ENCODE measurements at places on chromosomes 7 and 10.

DNA sequence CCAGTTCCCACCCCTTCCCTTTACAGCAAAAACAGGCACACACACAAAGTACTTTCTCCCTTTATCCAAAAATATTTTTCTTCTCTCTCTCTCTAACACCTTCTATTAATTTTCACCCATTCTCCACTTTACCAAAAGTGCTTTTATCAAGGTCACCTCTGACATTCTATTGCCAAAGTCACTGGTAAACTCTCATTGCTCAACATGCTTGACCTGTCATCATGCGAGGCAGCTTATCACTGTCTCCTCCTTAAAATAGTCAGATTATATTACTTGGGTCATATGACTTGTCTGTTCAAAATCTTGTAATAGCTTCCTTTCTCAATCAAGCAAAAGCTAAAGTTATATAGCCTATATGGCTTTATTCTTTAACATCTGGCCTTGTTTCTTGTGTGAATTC, 28.6 kb downstream of the MACC1 start:
- DNase-seq, result no peak

DNA sequence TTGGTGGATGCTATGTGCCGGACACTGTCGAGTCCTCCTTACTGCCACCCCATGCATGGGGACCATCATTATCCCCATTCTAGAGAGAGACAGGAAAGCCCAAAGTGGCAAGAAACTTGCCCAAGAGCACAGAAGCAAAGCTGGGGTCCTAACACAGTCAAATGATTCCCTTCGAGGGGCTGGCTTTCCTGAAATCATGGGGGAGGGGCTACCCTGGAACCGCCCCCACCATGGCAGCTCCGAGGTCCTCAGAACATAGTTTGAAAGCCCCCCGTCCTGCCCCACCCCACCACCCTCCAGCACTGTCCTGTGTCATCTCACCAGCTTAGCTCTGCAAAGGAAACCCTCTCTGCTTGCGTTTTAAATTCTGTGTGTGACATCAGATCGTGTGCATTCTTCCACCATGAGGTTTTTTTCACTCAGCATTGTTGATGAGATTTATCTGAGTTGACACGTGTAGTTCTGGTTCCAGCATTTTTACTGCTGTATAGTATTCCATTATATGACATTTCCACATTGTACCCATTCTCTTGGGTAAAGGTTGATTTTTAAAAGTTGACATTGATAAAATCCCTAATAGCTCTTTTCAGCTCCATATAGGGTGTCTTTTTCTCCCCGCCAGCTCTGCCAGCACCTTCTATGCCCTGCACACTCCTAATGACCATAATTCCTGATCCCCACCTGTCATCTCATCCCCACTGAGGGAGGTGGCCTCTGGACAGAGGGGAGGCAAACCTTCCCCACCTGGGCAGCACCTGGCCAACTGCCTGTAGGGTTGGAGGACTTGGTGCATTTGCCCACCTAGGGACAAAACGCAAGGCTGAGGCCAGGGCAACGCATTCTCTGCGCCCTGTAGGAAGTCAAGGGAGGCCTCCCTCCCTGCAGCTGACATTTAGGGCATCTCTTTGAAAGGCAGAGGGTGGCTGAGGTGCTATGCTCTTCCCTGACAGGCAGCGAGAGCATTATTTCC, 100.2 kb upstream of the GPR26 start:
- no peak for DNase-seq

- no peak for DNase-seq
Measured at GRCh38 chr10:126417220-126417825, 29.0 kb upstream of the ADAM12 start.

DNA sequence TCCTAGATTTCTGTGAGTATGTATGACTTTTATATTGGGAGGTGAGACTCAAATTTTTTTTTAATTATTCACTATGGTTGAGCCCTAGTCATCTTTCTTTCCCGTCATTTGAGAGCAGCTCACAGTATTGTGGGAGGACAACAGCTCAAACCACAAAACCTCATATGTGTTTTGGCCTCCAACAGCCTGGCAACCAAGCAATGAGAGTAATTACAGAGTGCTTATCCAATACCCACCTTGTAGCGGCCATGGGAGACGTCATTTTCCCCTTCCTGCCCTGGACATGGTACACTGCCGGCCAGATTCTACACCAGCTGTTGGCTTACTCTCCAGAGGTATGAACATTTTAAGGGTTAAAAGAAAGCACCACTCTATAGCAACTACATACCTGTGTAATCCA, 49.1 kb downstream of the DOCK4 start:
- DNase-seq, result no peak

DNA sequence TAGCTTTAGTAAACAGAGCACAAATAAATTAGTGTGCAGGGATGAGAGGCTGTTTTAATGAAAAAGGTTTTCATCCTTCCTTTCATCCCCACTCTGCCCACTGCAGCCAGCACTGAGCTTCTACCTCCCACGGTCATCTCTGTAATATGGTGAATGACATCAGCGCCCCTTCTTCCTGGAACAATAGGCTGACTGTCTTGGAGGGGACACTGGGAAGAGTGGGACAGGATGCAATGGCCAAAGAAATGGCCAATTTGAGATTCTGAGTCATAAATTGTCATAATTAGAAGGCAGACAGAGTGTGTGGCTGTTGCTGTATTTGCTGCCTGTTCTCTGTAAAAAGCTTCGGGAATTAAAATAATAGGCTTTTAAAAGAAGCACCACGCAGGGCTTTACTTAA, 126.7 kb upstream of the CALN1 start:
- DNase-seq, result no peak

GRCh38 chr7:128174386-128174785, 66.7 kb upstream of the LEP start:
- no peak for DNase-seq

DNA sequence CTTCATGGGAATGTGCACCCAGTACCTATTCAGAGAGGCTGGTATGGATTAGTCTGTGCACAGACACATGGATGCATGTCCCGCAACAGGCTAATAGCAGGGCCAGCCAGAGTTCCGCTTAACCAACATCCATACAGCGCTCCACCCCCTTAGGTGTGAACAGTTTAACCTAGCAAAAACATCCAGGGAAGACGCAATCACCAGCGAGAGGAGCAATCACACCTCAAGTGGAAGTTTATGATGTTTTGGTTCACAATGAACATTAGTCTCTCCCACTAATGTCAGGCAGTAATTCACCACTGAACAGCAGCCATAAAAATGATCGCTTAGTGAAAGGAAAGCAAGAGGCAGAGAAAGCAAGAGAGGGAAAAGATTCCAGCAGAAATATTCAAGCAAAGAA, 91.1 kb downstream of the PLXNA4 start:
- no peak for DNase-seq

DNA sequence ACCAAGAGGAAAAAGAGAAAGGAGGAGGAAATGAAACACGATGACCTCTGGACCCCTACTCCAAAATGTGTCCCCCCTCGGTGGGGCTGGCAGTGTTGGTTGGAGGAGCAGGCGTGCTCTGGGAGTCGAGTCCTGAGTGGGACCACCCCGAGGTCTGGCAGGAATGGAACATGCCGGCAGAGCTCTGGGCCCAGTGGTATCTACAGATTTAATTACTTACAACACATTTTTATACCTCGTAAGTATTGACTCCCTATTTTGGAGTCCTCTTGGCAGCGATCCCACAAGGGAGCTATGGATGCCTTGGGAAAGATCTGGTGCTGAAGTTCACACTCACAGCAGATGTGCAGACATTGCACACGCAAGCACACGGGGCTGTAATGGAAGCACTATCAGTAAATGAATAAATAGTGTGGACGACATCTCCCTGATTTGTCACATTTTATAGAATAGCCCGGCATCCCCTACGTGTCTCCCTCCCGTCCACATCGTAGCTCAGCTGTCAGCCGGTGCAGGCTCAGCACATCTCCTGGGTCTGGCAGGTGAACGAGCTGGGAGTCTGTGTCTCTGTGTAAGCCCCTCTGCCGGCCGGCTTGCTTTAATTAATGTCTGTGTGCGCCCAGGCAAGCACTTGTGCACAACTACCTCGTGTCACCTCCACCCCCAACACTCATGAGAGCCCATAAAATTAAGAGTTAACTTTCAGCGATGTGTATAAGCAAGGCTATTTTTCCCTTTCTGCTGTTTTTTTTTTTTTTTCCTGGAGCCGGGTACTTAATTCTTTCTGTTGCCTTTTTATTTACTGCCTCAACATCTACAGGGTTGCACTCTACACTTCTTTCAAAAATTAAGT, 603.2 kb downstream of the LRMDA start:
- no peak for DNase-seq

DNA sequence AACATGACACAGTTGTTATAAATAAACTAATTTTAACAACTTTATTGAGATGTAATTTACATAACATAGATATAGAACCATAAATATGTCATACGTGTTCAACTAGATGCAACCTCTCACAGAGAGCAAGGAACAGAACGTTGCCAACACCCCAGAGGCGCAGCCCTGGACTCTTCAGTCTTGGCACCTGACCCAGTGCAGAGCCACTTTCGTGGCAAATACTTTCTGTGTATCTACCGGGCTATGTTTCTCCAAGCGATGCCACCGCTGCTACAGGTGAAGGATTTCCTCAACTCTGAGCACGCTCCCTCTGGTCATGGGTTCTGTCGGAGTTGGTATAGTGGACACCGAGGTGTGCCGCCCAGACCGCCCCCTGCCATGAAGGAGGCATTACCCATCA, 57.4 kb downstream of the TEX36 start:
- no peak for DNase-seq

DNA sequence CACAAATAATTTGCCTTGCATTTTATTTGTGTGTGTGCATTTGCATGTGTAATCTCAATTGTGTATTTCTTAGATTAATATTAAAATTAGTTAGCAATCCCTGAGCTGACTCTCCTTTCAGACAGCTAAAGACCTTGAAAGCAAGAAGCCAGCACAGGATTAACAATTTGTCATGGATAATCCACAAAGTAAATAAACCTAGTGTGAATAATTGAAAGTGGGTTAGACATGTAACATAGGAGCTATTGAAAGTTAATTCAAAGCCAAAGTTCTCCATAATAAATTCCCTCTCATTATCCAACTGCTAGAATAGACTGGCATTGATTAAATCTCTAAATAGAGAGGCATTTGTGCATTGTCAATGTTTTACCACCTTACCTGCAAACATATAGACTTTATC, 326.1 kb downstream of the PLXDC2 start:
- no peak for DNase-seq

DNA sequence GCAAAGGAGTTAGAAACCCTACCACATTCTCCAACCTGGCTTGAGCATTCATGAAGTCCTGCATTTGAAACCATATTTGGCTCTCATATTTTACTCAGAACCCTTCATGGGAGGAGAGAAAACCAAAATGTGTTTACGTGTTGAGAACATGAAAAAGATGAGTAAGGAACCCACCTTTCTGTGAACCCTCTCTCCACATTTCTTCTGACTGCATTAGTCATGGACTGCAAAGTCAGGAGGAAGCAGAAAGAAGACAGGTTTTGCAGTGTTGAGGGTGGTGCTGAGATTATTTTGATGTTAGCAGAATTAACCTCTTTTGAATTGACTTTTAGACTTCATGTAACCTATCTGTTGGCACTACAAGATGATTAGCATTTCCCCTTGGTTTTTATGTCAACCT, 4.9 kb downstream of the IFIT1B start:
- DNase-seq, result no peak

DNA sequence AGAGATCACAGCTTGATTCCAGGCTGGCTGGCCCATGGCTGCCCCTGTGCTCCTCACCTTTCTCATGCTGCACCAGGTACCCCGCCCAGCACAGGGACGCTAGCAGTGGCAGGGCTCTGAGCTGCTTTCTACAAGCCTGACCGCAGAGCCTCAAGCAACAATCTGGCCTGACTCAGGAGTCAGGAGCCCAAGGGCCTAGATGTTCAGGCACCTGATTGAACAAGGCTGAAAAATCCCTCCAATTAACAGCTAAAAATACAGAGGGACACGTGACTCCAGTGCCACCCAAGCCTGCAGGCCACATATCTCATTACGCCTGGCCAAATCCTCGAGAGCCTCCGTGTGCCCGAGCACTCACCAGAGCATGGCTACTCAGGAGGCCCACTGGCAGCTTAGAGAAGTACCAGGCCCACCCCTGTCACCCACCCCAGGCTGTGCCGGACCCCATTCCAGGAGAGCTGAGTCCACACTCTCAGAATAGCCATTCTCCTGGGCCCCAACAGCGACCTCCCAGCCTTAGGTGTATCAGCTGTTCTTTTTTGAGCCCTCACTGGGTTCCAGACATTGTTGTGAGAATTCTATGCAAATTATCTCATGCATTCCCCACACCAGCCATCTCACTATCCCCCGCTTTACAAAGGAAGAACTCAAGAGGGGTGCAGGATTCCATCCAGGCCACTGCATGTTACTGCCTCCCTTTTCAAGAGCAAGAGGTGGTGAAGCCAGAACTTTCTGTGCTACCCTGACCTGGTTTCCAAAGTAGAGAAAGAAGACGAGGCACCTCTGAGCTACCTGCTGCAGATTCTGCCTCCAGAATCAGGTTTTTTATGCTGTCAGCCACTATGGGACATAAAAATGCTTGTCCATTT, 98.3 kb downstream of the COL13A1 start:
- no peak for DNase-seq

DNA sequence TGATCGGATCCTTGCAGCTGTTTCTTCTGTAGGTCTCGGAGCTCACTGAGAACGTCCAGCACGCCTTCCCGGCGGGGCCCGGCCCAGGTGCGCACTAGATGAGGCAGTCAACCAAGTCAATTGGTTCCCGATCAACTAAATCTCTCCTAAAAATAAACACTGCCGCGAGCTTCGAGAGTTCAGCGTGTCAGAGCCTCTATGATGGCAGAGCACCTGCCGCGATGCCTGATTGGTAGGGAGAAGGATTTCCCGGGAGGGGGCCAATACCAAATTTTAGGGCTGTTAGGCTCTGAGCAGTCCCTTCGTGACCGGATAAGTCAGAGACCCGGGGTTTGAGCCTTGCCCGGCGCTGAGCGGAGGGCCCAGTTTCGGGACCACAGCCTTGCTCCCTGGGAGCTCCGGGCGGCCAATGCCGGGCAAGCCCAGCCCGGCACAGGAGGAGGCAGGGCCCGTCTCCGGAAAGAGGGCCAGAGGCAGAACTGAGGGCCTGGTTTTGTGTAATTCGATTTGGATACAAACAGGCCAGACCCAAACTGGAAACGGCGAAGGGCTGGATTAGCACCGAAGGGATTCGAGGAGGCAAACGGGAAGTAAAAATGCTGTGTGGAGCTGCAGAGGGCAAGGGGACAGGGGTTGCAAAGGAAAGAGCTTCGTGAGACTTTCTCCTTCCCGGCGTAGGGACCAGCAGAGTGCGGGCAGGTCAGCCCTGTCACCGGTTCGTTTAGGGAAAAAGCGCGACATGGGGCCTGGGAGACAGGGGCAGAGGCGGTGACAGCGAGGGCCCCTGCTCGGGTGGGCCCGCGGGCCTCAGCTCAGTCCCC, 569 bp downstream of the SLC26A5 start:
- no peak for DNase-seq

DNA sequence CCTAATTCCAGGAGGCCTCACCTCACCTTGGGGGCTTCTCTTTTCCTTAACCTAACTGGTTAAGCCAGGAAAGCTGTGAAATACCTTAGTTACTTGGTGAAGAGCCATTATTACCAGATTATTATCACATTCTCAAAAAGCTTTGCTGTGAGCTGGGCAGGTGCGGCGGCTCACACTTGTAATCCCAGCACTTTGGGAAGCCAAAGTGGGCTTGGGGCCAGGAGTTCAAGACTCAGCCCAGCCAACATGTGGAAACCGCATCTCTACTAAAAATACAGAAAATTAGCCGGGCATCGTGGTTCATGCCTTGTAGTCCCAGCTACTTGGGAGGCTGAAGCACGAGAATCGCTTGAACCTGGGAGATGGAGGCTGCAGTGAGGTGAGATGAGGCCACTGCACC, 102.4 kb upstream of the KLF6 start:
- DNase-seq, result no peak

GRCh38 chr7:18196638-18197037, 169.0 kb upstream of the PRPS1L1 start:
- DNase-seq, result no peak

GRCh38 chr7:81213394-81213793, 294.5 kb upstream of the SEMA3C start:
- no peak for DNase-seq
